ENCODE measurements at places on chromosomes 7 and 10.

GRCh38 chr7:55187701-55188491 is 169.1 kb downstream of the EGFR start:
- DNase-seq = no peak

DNA sequence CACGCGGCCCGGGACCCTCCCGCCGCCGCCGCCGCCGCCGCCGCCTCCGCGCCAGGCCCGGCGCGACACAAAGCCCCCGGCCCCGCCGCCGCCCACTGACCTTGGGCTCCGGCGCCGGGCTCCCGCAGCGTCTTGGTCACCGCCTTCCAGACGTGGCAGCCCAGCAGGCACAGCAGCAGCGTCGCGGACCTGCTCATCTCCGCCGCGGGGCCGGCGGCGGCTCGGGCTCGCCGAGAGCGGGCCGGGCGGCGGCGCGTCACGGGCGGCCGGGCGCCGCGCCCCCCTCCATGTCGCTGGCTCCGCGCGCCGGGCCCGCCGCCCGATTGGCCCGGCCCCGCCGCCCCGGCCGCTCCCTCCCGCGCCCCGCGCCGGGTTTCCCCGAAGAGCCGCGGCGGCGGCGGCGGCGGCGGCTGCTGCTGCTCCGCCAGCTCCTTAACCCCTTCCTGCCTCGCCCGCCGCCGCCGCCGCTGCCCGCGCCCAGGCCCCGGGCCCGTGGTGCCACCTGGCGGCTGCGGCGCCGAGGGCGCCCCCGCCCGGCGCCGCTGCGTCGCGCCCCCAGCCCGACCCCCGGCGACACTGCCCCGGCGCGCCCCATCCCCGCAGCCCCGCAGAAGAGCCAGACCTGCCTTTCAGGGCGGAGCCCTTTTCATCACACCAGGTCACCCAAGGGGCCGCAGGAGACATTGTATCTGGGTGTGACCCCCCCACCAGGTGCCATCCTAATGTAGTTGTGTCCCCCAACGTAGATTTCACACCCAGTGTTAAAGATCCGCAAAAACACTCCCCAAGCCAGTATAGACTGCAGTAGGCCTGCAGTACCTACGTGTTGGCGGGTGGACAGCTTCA is at the start of gene FAM171A1:
Gene FAM171A1 (minus strand): TSS at position 434 of the 846 bp plus-strand sequence. CDS start 237 bp downstream, at position 197.
- peak; percentile 23 for DNase-seq

- no peak for DNase-seq
Measured at GRCh38 chr7:138008588-138009349, 6.9 kb upstream of the CREB3L2 start.

- no peak for DNase-seq
Measured at GRCh38 chr7:134649226-134649775, 2.6 kb downstream of the BPGM start.

DNA sequence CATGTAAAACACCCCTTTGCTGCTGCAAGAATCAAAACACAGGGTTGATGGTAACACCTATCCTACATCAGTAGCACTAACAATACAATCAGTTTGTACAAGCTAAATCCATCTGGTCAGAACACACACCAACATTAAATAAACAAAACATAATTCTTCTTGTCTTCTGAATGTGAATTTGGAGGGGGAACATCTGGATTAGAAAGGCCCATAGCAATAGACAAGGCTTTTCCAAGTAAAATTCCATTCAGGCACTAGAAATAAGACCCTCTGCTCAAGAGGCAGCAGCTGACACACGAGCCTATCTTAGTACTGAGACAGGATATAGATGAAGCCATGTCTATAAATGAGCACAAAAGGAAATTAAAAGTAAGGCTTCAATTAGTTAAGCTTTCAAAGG is 839.9 kb upstream of the LRRTM3 start:
- no peak for DNase-seq

DNA sequence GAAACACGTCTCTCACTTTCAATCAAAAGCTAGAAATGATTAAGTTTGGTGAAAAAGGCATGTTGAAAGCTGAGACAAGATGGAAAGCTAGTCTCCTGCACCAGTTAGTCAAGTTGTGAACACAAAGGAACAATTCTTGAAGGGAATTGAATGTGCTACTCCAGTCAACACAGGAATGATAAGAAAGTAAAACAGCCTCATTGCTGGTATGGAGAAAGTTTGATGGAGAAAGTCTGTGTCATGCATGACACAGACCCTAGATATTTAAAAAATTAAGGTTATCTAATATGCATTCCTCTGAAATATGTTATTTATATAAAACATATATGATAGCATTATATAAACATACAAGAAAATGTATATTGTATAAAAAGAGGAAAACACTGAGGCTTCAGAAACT is 699.4 kb upstream of the FZD8 start:
- DNase-seq = no peak

DNA sequence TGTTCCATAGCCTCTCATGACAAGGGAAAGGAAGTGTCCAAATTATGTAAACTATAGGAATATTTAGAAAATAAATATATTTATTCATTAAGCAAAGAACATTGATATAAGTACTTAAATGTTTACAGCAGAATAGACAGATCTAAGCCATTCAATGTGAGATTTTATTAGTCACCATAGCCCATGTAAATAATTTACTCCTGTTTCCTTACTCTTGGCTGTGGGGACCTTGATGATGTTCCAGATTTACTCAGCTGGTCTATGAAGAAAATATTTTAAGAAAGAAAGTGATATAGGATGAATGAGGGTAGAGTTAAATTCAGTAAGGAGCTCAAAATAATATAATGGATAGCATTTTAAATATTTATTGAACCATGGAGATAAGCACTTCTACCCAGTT is 442.6 kb upstream of the KLF6 start:
- DNase-seq = no peak

- no peak for DNase-seq
Measured at GRCh38 chr10:21330628-21331020, 194.9 kb downstream of the SKIDA1 start.

GRCh38 chr7:118129041-118129795 is 54.7 kb upstream of the LSM8 start:
- no peak for DNase-seq

DNA sequence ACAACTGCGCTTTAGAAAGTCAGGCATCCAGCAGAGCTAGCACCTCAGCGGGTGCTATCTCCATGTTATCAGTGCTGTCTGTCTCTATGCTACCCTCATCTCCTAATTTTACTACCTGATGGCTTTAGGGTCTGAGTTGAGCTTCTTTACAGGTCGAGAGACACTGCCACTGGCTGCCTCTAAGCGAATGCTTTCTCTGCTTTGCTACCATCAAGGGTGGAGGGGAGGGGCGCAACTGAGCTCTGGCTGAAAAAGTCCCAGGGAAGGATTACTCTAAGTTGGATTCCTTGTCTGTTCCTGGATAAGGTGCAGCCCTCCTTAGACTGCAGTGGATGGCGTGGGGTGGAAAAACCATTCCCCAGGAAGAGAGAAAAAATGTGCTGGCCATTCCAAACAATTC is 105.7 kb downstream of the CDK14 start:
- DNase-seq = no peak

- no peak for DNase-seq
Measured at GRCh38 chr10:51983481-51983880, 284.1 kb upstream of the CSTF2T start.

- no peak for DNase-seq
Measured at GRCh38 chr10:36802490-36803153, 322.8 kb upstream of the ANKRD30A start.

- no peak for DNase-seq
Measured at GRCh38 chr7:11760372-11760771, 71.6 kb downstream of the THSD7A start.

DNA sequence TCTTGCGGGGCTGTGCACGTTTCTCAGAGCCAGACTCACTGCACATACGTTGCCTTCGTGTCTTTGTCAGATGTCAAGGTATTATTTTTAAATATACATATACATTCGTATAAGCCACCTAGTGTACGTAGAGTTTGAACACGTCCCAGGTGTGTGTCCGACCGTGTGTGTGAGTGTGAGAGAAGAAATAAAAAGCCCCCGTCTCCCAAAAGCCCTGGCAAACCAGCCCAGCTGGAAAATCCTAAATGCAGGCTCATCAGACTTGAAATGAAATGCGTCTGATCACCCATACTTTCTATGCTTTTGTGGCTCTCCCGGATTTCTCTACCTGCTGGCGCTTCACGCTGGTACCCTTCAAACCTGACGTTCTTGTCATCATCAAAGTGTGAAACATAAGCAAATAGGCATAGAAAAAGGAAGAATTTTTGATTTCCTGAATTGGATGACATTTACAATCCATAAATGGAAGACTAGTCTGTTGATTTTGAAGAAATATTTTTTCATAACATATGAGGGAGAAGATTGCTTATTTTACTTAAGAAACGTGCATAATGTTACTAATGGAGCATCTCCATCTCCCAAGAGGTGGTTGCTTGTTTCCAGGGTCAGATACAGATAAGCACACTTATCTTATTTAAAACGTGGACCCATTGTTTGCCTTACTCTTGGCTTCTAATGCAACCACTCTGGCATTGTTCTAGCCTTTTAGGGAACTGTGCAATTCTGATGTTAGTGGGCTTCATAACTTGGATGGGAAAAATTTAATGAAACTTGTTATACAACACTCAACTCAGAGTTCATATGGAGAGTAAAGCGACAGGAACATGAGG is 971 bp downstream of the PRKG1 start:
- no peak for DNase-seq

GRCh38 chr7:121961089-121961867 is 88.3 kb downstream of the PTPRZ1 start:
- DNase-seq = no peak

- DNase-seq = no peak
Measured at GRCh38 chr7:105524840-105525239, 2.8 kb upstream of the PUS7 start.

DNA sequence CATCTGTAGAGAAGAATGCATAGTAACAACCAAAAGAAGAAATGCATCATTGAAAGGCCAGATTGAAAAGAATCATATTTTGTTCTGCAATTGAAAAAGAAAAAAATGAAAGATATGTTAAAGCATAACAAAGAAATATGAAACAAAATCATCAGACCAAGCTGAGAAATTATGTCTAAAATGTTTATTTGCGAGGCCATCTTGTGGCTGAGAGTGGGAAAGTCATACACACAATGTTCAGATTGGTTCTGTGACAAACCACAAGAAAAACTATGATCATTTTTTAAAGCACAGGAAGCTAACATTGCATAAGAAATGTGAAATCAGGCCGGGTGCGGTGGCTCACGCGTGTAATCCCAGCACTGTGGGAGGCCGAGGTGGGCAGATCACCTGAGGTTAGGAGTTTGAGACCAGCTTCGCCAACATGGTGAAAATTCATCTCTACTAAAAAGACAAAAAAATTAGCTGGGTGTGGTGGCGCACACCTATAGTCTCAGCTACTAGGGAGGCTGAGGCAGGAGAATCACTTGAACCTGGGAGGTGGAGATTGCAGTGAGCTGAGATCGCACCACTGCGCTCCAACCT is 36.6 kb downstream of the ABCB5 start:
- no peak for DNase-seq

DNA sequence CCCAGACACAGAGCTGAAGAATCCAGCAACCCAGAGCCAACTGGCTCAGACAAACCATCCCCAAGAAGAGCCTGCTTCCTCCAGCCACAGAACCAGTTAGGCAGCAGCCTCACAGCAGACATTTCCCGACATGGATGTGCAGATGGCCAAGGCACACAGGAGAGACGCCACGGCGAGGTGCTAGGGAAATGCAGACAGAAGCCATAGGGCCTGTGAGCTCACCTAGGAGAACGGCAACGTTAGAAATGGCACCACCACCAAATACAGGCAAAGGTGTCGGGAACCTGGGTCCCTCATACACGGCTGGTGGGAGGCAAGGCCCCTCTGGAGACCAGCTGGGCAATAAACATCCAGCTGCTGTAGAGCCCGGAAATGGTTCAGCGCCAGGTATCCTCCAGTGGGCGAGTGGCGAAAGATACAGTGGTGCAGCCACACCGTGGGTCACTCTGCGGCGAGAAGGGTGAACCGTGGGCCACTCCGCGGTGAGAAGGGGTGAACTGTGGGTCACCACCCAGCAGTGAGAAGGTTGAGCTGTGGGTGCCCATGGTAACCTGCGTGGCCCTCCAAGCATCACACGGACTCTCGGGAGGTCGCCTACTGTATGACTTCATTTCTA is 31.2 kb downstream of the JAKMIP3 start:
- no peak for DNase-seq

- DNase-seq = no peak
Measured at GRCh38 chr7:39712751-39713150, 89.4 kb downstream of the RALA start.

GRCh38 chr10:26803849-26804248 is 56.9 kb downstream of the ABI1 start:
- no peak for DNase-seq

DNA sequence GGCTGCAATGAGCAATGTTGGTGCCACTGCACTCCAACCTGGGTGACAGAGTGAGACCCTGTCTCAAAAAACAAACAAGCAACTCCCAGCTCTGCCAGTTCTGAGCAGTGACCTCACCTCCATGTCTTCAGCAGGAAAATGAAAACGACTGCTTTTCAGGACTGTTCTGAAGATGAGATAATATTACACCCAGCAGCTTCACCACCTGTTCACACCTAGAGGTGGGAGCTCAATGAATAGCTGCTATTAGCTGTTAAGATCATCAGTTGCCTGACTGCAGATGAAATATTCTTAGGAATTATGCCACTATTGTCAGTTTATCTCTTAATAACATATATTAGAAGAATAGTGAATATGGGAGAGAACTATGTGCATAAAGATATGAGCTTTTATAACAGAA is 48.4 kb upstream of the CYTH3 start:
- no peak for DNase-seq

- no peak for DNase-seq
Measured at GRCh38 chr7:50088463-50089129, 4.5 kb downstream of the ZPBP start.

- no peak for DNase-seq
Measured at GRCh38 chr7:81645435-81645834, 124.4 kb downstream of the HGF start.
